ENCODE measurements at places on chromosomes 7 and 10.

DNA sequence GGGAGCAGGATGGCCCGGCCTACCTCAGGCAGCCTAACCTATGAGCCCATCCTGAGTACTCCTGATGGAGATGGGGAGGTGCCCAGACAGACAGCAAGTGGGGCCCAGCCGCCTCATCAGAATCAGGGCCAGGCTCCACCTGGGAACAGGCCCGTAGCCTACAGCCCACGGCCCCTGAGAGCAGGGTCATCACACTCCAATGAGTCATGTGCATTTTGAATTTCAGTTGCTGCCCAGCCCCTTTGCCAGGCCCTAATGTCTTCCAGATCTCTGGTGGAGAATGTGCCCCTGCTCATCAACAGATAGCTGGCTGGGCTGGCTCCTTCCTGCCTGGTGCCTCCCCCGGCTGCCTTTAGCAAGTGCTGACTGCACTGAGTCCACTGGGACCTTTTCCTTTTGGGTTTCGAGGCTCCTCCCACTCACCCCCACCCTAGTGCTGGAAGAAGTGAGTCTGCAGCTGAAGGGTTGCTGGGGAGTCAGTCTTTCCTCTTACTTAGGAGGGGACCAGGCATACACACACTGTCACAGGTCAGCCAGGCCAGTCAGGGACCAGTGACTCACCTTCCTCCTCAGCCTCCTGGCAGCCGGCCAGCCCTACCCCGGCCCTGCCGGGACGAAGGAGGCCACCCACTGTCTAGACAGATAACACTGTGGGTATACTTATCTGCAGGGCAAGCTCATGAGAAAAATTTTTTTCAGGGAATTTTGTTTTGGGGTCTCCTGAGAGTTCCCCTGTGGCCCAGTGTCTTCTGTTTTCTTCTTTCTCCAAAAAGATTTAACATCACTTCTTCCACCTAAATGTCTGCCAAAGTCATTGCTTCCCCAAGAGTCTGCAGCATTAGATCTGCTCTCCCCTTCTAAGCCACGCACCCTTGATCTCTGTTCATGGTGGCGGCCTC is 9.1 kb upstream of the ASIC3 start:
- peak; percentile 97 for DNase-seq

- no peak for DNase-seq
Observed at GRCh38 chr10:109851616-109852474, 71.5 kb downstream of the XPNPEP1 start.

DNA sequence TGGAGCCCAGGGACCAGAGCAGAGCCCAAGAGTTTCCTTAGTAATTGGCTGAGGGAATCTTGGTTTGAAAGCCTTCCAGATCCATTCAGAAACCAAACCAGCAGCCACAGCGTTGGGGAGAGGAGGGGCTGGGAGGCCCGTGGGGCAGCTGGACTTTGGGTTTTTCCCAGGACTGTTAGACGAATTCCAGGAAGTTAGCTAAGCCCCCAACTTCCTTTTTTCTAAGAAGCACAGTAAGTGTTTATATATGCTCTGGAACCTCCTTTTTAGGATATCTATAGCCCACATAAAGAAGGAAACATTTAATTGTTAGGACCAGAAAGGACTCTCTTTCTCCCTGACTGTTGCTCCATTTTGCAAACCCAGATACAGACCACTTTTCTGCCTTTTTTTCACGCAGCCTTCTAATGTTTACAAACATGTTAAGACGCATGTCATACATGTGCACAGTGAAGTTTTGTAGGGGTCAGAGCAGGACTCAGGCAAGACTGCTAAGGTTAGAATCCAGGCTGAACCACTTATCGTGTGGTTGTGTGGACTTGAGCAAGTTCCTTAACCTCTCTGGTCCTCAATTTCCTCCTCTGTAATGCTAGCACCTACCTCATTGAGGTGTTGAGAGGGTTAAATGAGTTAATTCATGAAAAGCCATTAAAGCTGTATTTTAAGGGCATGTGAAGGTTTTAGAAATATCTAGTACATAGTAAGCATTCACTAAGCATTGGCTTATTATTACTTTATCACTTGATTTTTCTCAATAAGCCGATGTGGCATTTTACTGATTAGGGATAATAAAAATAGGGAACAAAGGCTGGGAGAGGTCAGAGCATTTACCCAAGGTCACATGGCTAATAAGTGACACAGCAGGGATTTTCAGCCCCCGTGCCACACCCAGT is 42.4 kb downstream of the TBATA start:
- peak; percentile 45 for DNase-seq

- peak; percentile 90 for DNase-seq
Observed at GRCh38 chr10:126059076-126059826, 162.9 kb downstream of the FANK1 start.

GRCh38 chr7:103065667-103066066 is 8.9 kb downstream of the FBXL13 start:
- DNase-seq: peak; percentile 57

DNA sequence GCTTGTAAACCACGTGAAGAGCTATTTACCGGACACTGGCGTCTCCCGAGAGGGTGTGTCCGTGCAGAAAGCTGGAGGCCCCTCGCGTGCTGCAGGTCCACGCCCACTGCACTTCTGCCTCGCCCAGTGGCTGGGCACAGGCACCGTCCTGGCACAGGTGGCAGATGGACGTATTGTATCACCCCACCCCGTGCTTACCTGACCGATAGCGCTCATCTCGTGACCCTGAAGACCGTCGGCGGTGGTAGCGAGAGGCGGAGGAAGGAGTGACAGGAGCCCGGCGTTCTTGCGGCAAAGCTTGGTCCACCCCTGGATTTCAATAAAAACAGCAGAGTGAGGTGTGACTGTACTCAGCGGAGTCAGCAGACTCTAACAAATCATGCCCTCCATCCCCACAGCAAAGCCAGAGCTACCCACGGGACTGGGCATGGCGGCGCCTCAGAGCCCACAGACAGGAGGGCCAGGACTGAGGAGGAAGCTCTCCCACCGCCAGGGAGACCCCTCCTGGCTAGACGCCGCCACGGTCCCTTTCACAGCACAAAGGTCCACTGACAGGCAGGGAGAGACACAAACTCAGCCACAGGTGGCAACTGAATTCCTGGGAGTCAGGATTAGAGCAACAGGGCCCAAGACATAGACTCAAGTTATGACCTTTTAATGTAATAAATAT is 217.1 kb downstream of the DIP2C start:
- no peak for DNase-seq

GRCh38 chr7:50807026-50807730 is 24.5 kb upstream of the GRB10 start:
- peak; percentile 66 for DNase-seq

DNA sequence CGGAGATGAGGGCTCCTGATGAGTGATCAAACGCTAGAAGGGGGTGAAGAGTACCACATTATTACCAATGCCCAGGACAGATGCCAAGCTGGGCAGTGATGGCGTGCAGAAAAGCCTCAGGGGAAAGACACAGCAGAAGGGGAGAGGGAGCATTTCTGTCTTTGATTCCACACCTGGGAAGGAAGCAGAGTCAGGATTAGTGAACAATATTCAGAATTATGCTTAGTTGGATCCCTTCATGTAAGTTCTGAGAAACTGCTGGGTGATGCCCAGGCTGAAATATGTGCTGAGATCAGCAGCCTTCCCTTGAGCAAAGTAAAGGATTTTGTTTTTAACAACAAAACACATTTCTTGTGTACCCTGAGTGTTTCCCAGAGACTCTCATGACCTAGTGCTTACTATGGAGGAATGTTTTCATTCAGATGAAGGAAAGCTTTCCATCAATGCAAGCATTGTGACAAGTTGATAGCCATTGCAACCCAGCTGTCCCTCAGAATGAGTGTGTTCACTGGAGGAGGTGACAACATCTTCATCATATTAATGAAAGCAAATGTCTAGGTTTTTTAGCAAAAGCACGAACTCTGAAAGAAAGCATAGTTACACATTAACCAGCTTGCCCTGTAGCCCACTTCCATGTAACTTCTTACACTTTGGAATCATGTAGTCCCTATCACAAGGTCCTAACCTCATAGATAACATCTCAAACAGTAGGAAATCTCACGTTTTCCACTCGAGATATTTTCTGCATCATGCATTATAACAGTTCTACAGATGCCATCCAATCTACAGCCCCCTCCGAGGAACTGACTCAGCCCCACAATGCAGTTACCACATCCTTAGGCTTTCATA is 23.8 kb upstream of the AKR1C1 start:
- DNase-seq: peak; percentile 63

DNA sequence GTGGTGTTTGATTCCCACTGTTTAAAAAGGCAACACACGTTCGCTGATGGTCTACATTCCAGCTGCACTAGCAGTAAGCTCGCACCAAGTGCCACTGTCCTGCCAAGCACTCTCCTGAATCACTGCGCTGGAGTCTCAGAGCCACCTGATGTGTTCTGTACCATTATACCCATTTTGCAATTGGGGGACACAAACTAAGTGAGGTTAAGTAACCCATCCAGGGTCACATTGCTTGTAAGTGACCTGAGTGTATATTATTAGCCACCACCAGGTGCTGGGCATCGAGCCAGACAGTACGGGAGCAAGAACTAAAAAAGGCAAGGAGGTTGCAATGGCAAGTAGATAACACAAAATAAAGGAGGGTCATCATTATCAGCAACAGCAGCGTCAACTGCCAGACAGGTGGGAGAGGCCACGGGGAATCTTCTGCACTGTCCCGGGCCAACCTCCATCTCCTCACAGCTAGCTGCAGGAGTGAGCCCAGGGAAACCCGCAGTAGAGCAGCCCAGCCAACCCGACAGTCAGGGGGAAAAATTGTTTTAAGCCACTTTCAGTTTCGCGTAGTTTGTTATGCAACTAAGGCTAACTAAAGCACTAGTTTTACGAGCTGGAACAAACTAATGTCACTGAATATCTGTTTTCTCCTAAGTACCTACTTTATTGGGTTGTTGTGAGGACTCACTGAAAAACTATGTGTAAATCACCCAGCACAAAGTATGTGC is 712 bp upstream of the CPVL start:
- DNase-seq: peak; percentile 50

- DNase-seq: peak; percentile 92
Observed at GRCh38 chr7:95596198-95597063, at the start of gene PDK4. TSS of gene PDK4 (minus strand) at chr7:95596516. CDS start at chr7:95596293, 223 bp downstream.

DNA sequence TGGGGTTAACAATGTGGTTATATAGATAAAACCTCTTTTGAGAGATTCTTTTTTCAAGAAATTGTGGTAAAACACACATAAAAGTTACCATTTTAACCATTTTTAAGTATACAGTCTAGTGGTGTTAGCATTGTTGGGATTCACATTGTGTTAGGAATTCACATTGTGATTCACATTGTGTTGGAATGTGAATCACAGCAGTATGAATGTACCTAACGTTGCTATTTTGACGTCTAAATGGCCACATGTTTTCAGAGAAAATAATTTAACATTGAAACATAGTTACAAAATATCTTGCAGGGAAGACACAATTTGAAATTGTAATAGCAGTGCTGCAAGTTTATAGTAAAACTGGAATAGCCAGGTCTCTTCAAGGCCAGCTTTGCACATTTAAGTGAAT is 129.0 kb downstream of the BICC1 start:
- peak; percentile 91 for DNase-seq

DNA sequence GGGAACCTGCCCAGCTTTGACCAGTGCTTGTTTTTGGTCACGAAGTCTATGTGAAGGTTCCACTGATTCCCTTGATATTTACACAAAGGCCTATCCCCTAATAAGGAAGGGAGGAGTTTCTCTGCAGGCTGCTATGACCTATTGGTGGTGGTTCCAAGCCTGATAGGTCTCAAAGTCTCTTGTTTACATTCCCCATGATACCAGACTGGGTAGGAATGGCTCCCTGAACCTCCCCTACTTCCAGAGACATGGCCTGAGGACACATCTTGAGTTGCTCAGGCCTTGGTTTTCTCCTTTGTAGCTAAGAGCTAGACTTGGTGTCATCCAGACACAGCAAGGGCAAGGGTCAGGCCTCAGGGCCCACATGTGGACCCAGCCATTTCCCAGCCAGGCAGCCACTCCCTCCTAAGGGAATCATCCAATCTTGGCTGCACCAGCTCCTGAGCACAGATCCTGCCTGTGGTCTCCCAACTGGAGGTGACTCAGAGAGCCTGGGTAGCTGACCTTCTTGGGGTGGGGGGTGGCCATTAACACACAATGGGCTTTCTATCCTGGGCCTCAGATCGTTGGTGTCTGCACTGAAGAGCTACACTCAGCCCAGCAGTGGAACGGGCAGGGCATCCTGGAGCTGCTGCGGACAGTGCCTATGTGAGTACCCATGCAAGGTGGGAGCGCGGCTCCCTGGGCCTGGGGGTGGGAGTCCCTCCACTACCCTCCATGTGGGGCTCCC is 51.0 kb upstream of the TRIM8 start:
- DNase-seq: peak; percentile 64

DNA sequence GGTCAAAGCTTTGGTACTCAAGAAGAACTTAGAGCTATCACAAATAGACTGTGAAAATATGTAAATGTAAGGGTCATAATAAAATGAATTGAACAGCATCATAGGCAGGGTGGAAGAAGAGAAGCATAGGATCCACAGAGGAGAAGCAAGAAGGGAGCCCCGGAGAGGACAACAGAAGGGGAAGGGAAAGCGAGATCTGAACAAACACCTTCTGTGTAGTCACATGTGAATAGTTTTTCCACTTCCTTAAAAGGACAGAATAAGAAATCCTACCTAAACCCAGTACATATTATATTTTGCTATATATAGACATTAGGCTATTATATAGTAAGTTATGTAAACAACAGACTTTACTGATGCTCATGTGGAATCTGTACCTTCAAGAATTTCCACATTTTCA is 160.2 kb downstream of the DKK1 start:
- DNase-seq: no peak

GRCh38 chr10:62980687-62981086 is 152.4 kb upstream of the NRBF2 start:
- peak; percentile 21 for DNase-seq
